GM06990 (cell line): ENCODE measurements at places on chromosomes 5 and 9.

- no peak for DNase-seq
Observed at GRCh38 chr9:82555431-82556051, 507.4 kb downstream of the RASEF start.

- DNase-seq = no peak
Observed at GRCh38 chr5:15600035-15600434, 100.1 kb downstream of the FBXL7 start.

DNA sequence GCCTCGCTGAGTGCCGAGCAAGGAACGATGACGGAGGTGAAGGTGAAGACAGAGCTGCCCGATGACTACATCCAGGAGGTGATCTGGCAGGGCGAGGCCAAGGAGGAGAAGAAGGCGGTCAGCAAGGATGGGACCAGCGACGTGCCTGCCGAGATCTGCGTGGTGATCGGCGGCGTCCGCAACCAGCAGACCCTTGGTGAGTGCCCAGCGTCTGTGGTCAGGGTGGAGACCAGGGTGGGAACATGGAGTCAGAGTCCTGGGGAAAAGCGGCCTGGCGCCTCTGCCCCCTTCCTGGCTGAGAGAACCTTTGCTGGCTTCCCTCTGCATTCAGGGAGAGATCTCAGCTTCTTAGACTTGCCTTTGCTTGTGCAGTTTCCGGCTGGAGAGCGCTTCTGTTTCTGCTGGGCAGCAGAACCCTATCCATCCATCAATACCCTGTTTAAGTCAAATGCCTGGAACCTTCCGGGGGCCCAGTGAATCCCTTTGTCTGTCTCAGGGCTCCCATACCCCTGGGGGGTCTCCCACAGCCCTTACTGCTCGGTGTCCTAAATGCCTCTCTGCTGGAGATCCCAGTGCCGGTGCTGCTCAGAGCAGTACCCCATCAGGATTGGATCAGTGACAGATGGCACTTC lies 89.6 kb downstream of the AMBP start:
- no peak for DNase-seq

- DNase-seq = peak; percentile 43
Observed at GRCh38 chr5:135457424-135458071, 5.4 kb upstream of the TIFAB start.

GRCh38 chr5:101943784-101944183 lies 352.3 kb downstream of the SLCO4C1 start:
- DNase-seq = no peak

- DNase-seq = no peak
Observed at GRCh38 chr9:97752274-97752673, 55.1 kb upstream of the XPA start.

- peak; percentile 71 for DNase-seq
Observed at GRCh38 chr9:136899196-136899595, 12.9 kb downstream of the TRAF2 start.

GRCh38 chr9:114844766-114845165 lies 38.9 kb upstream of the TNFSF15 start:
- DNase-seq = no peak

DNA sequence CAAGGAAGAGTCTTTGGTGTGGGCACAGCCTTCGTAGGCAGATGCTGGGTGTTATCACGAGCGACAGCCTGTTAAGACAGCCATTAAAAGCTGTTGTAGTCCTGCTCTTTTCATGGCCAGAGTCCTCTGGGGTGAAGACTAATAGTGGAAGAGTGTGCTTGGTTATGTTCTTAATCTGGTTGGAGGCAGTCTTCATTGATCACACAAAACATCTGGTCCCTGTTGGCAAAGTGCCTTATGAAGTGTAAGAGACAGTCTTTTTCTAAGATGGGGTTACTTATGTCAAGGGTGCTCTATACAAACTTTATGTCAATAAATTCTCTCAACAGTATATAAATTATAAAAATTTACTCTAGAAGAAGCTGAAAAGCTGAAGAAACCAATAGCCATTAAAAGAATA lies 280.4 kb downstream of the CAAP1 start:
- no peak for DNase-seq

DNA sequence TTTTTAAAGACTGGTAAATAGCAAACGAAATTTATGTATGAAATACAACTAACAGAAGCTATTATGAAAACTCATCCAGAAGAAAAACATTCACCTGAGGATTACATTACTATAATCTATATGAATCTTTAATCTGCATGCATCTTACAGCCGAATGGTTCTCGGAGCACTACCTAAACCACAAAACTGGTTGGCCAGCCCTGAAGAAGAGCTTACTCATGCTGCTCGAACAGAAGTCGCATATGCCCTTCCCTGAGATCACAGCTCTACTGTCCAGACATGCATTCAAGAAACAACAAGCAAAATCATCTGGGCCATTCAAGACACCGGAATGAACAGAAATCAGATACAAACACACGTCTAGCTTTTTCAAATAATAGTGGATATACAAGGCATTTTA lies 931.0 kb upstream of the DMAC1 start:
- no peak for DNase-seq

GRCh38 chr5:34622098-34622400 lies 34.1 kb upstream of the RAI14 start:
- DNase-seq = no peak

GRCh38 chr5:96734871-96735325 lies 72.7 kb downstream of the CAST start:
- no peak for DNase-seq

DNA sequence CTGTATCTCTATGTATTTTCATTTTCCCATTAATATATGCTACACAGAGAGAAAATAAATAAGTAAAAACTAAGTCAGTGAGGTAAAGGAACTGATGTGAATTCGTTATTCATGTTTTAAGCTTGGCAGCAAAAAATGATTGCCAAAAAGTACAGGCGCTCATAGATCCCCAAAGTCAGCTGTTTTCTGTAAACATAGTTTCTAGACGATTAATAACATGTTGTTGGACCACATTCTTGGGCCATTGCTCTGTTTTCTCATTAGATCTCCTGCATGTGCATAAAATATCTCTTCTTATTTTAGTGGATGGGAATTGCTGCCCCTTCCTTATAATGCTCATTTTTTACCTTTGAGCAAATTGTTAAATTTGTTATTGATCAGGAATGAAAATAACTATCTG lies 215.2 kb downstream of the TLE1 start:
- DNase-seq = no peak

GRCh38 chr5:139149477-139150199 lies 48.5 kb downstream of the SIL1 start:
- no peak for DNase-seq
